ENCODE measurements at places on chromosomes 2 and 18.

GRCh38 chr18:9103376-9103873 lies 926 bp downstream of the NDUFV2 start:
- DNase-seq, result no peak

DNA sequence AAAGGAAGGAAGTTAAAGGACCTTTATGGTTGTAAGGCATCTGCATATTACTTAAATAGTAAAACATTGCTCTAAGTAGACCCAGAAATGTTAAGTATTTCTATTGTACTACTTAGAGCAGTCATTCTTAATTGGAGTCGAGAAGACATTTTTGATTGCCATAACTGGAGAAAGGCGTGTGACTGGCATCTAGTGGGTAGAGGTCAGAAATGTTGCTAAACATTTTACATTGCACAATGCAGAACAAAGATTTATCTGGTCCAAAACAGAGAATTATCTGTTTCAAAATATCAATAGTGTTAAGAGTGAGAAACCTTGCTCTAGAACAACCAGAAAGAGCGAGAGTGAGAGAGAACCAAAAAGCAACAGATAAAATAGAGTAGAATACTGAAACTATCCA lies 23.3 kb upstream of the ROCK1 start:
- DNase-seq, result no peak

- no peak for DNase-seq
These were observed 382.0 kb downstream of the RAD51AP2 start for GRCh38 chr2:17136231-17136630.

DNA sequence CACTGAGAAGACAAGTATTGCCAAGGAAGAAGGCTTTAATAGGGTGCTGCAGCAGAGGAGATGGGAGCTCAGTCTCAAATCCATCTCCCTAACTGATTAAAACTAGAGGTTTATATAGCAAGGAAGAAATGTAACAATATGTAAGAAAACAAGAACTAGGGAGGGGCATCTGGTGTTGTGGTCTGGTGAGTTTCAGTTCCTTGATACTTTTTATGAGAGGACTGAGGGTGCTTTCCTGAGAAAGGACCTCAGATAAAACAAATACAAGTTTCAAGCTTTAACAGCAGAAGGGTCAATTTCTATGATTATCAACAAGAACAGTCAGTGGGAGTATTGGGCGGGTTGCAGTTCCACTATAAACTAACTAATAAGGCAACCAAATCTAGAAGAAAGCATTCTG lies 1967.5 kb downstream of the SUCLG1 start:
- no peak for DNase-seq

- no peak for DNase-seq
These were observed 564.7 kb upstream of the PIK3C3 start for GRCh38 chr18:41390309-41390708.

DNA sequence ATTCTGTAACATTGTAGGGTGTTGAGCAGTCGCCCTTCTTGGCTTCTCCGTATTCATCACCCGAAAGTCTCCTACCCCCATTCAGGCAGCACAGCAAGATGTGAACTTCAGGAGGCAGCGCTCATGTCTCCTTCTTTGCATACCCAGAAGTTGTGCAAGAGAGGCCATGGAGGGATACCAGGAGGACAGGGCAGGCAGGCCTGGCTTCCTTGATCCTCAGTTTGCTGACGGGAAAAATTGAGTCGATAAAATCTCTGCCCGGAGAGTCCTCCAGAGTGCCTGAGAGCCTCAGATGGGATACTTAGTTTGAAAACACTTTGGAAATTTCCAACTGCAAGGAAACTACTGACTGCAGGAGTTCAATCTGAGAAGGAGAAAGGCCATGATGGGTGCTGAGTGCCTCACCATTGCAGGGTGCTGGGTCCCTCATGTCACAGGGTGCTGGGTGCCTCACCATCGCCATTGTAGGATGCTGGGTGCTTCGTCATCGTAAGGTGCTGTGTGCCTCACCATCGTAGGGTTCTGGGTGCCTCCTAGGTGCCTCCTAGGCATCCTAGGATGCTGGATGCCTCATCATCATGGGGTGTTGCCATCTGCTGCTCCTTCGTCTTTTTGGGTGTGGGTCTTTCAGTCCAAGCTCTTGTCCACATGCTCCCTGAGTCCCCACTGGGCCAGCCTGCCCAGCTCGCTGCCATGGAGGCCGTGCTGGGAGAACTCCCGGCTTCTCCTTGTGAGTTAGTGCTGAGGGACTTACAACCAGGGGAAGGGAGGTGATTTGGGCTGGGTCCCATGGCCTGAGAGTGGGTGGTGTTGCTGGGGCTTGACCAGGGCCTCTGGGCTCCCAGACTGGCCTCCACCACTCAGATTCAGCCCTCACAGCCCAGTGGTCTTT lies 162.4 kb downstream of the DDX1 start:
- DNase-seq, result no peak

GRCh38 chr2:103875131-103875530 lies 978.8 kb upstream of the POU3F3 start:
- no peak for DNase-seq

Data from DMS79 (cell line).